Activated CD4-positive, alpha-beta T cell treated with anti-CD3 and anti-CD28 coated beads for 48 hours (primary cell): ENCODE measurements at places on chromosomes 7 and 10.

DNA sequence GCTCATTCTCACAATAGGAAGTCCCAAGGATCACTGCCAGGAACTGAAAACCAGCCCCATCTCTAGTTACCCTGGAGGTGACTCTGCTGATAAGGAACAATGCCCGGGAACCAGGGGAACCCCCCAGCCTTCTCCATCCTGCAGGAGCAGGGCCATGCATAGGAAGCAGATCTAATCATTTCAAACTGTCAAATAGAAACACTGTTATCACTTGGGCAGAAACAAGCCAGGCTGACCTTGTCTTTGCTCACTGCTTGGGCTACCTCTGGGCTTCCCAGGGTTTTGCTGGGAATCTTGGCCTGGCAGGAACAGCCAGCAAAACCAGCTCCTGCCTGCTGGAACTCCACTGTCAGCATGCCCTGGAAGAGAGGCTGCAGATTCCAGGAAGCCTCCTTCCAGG, 114.1 kb downstream of the RNF216 start:
- DNase-seq = no peak

DNA sequence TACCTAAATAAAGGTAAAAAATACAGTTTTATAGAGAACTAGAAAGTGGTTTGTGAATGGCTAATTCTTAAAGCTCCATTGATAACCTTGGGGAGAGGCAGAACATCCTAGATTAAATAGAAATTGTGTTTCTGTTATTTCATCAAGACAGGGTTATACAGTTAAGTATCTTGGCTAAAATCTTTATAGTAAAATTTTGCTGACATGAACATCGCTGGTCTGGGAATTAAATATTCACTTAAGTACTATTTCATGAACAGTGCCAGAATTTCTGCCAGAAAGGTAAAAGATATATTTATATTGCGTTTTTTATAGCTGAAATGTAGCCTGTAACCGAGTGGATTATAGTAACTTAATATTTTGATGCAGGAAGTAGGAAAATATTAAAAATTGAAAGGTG, 53.7 kb upstream of the HBP1 start:
- DNase-seq = no peak

DNA sequence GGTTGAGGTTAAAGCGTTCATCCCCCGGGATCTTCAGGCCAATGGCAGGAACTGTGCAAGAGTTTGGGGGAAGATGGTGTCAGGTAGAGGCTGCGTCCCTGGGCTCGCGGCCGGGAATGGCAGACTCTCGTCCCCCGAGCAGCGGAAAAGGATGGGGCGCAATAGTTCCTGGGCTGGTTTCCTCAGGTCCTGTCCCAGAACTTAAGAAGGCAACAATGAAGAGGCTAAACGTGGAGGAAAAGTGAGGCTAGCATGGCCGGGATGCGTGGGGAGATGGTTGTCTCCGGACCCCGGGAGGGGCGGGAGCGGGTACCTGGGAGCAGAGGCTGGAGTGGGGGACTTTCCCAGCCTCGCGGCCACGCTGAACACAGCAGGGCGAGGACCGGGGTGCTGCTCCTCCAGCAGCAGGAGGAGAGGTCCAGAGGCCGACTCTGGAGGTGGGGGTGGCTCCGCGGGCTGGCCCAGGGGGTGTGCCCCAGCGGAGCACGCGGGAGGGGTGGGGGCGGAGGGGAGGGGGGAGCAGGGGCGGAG, 882 bp downstream of the IRF5 start:
- no peak for DNase-seq

GRCh38 chr7:91457208-91457607, 193.0 kb downstream of the FZD1 start:
- no peak for DNase-seq

- no peak for DNase-seq
Measured at GRCh38 chr10:101096378-101096777, 34.6 kb downstream of the KAZALD1 start.

GRCh38 chr7:30280631-30281030, 3.8 kb upstream of the ZNRF2 start:
- no peak for DNase-seq

GRCh38 chr10:114389426-114389825, 14.9 kb downstream of the AFAP1L2 start:
- DNase-seq = no peak

GRCh38 chr10:56360583-56360966, 484 bp downstream of the ZWINT start:
- no peak for DNase-seq

DNA sequence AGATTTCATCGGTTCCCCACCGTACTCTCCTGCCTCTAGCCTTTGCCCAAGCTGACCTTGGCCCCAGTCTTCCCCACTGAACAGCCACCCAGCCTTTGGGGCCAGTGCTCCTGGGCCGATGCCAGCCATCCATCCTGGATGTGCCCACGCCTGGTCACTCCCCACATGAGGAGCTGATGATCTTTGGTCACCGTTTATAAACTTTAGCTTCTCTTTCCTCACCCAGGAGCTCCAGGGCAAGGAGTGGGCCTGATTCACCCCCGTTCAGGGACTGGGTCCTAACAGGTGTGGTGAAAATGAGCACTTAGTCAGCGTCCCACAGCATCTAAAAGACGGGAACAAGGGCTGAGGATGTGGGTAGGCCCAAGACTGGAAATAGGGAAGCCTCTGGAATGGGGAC, 22.9 kb downstream of the GTF2IRD1 start:
- no peak for DNase-seq

DNA sequence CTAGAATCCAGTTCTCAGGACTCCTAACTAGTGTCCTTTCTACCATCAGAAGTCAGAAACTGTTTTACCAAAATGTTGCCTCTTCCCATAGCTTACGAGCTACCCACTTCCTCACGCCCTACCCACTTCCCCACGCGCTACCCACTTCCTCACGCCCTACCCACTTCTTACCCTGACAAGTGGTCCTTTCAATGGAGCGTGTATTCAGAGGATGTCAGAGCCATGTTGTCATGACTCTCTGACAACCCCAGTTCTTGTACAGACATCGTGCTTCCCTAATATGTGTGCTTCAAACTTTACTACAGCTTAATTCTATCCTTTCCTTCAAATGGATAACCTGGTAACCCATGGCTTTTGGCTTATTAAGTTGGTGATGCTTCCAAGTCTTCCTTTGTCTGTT, 84.8 kb upstream of the PHF14 start:
- no peak for DNase-seq

DNA sequence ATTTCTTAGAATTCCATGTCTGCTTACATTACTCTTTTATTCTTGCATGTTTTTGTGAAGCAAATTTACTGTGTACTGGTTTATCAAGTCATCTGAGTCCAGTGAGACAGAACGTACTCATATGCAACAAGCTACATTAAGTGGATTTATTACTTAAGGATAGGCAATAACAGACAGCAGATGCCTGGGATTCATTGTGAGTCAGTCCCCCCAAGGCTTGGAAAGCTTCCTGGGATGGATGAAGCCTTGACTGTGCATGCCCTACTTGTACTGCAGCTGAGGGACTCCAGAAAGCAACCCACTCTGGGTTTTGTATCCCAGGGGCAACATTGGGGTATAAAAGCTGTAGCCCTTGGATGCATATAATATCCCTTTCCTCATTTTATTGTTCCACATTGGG, 113.4 kb upstream of the RAB18 start:
- no peak for DNase-seq

DNA sequence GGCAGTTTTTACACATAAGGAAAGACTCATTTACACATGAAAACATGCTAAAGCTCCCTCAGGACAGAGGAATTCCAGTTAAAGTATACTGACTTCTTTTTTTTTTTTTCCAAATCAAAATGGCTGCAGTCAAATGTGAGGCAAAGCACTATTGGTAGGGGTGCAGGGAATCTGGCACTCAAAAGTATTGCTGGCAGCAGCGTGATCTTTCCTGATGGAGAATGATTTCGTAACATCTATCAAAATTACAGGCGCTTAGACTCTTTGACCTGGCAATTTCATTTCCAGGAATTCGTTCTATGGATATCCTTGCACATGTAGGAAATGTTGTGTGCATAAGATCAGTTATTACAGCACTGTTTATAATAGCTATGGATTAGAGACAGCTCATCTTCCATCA, 65.7 kb downstream of the VSTM4 start:
- DNase-seq = no peak

GRCh38 chr10:130377986-130378540, 241.9 kb downstream of the GLRX3 start:
- DNase-seq = no peak

DNA sequence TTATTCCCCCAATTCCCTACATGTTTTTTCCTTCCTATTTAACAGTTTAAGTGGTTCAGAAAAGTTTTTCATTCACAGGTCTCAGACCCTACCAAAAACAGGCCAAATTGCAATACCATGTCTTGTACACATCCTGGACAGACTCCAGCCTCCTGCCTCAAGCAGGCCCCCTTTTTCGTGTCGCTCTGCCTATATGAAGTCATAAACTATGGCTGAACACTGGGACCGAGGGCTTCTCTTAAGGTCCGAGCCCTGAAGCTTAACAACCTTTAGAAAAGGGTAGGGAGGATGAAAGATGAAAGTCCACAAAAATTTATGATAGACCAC, 1.4 kb downstream of the FBXW4 start:
- DNase-seq = peak; percentile 30

DNA sequence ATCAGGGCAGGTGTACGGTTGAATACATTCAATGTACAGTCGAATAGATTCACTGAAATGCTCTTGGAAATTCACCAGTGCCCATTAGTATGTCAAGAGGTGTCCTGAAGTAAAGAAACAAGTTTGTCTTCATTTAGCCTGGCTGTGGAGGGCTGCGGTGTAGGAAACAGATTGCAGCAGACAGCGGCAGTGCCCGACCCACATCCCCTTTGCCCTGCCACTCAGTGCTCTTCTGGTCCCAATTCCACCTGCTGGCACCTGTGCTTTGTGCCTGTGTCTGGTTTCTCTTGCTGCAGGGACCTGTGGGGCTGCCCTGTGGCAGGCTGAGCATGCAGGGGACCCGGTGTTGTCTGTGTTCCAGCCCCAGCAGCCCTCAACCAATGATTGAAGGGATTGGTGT, 183.7 kb downstream of the RPS24 start:
- DNase-seq = no peak

- no peak for DNase-seq
Measured at GRCh38 chr10:65891073-65891981, 1034.5 kb upstream of the LRRTM3 start.

GRCh38 chr7:143410521-143411004, 1.9 kb upstream of the EPHA1 start:
- no peak for DNase-seq

- no peak for DNase-seq
Measured at GRCh38 chr7:55536619-55537457, 35.5 kb downstream of the VOPP1 start.

DNA sequence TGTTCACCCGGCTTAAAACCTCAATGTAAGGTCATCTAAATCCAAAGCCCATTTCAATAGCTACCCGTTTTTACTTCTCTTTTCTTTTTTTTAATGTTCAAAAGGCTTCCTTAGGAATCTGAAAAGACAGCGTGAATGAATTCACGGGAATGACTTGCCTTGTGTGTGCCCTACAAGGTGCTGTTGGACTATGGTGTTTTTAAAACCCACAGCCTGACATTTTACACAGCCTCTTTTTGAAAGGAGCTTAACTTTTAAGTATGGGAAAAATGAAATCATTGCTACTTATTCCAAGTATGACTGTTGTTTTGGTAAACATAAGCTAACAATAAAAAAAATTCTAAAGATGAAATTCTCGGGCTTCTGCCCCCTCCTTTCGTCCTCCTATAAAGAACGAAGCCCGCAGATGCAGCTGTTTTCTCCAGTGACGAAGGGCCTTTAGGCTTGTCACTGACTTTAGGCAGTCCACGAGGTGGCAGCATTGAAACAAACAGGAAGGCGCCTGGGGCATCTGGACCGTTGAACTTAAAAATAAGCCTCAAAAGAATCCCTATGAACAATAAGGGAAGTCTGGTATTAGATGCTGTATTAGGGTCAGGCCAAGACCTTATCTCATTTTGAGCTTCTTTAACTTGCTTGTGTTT, 141.3 kb downstream of the NRP1 start:
- peak; percentile 84 for DNase-seq

DNA sequence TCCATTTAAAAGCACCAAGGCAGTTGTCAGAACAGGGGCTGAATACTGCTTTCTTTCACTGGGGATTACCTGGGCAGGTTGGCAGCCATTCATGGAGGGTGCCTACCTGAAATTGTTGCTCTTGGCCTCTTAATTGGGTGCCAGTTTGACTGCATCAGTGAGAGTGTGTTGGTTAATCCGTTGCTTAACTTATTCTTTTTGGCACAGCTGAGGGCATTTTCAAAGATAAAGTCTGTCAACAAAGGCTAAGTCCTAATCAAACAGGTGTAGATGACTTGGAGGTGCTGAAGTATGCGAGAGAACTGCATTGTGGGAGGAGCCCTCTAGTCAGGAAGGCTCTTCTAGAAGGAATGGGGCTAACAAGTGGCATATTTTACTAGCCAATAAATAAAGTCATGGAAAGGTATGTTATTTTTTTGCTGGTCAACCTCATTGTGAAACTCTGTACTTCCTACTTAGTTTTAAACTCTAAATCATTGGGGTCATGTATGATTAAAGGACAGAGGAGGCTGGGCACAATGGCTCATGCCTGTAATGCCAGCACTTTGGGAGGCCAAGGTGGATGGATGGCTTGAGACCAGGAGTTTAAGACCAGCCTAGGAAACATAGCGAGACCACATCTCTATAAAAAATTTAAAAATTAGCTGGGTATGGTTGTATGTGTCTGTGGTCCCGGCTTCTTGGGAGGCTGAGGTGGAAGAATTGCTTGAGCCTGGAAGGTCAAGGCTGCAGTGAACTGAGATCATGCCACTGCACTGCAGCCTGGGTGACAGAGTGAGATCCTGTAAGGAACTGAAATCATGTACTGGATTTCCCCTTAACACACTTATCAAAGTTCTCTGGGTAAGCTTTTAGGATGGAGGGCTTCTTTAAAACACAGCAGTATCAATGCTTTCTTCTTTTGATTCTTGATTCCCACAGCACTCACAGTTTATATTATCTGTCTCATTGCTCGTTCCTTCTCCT, 134.1 kb downstream of the LRMDA start:
- DNase-seq = no peak

- no peak for DNase-seq
Measured at GRCh38 chr7:33334349-33334748, 205.0 kb downstream of the BBS9 start.
